Kidney (tissue), 22 donors: ENCODE measurements at places on chromosomes 6 and 20. TPM values are rescaled to one million over a fixed set of nuclear protein-coding genes. Genes with fewer than 3 reads are reported as not detected.
A peak's percentile ranks its signal among the peaks of the same experiment; 100 is the strongest.

GRCh38 chr6:153618371-153619322, 420.4 kb upstream of the OPRM1 start:
- no peak for DNase-seq

DNA sequence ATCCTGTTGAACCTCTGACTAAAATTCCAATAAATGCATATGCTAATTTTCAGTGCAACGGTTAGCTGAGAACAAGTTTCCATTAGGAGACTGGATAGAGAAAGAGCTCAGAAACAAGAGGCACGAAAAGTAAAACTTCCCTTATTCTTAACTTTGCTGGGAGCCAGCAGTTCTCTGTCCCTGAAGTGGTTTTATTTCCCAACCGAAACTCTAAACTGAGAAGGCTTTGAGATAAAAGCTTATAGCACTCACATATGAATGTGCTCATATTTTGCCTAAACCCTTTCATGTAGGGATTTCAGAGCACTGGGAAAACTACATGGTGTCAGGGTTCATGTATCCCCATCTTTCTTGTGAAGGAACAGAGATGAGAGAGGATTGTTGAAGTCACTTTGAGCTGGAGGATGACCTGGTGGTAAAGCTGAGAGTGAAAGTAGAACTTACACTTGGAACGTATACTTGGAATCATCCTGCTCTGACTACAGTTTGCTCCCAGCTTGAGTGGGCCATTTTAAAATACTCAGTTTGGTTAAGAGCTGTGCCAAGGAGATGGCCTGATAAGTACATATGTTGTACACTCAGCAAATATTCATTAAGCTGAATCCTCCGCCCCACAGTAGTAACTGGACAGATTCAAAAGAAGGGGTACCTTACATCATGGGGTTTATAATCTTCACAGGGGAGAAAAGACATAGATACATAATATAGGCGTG, 324.2 kb upstream of the CNR1 start:
- DNase-seq = no peak

- no peak for DNase-seq
These were observed 201.0 kb downstream of the PRL start for GRCh38 chr6:22095836-22096235.

DNA sequence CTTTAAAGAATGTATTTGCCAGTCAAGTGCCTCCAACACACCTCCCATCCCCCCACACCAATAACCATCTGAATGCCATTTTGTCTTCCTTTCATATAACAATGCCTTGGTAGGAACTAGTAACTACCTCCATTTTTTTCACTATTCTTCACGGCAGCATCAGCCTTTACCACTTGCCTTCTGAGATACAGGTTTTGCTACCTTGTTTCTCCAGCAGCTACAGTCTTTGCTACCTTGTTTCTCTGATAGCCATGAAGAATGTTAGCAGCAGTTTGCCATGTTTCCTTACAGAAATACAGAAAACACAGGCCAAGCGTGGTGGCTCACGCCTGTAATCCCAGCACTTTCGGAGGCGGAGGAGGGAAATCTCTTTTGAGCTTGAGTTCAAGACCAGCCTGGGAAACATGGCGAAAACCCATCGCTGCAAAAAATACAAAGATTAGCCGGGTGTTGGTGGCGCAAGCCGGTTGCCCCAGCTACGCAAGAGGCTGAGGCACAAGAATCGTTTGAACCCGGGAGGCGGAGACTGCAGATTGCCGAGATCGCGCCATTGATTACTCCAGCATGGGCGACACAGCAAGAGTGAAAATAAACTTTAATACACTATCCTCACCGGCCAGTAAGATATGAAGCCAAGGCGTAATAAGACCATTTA, 100.9 kb downstream of the HFE start:
- DNase-seq = peak; percentile 75

- no peak for DNase-seq
These were observed 77.9 kb downstream of the PCSK2 start for GRCh38 chr20:17304774-17305173.

GRCh38 chr6:168050225-168050880, 28.7 kb downstream of the FRMD1 start:
- no peak for DNase-seq

DNA sequence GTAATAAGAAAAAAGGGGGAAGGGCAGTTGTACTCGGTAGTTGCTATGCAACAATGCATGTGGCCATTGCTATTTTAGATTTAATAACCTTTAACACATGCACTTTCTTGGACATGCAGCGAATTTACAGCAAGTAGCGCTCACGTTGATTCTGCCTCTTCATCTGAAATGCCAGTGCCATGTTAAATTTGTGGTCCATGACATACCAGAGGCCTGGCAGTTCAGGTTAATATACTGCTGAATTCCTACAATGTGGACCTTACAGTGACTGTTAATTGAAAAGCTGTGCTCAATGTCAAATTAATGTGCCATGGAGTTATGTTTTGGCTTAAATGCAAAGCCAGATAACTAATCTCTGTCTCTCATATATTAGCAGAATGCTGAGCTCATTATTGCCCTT, 699.7 kb downstream of the DOK5 start:
- peak; percentile 81 for DNase-seq

DNA sequence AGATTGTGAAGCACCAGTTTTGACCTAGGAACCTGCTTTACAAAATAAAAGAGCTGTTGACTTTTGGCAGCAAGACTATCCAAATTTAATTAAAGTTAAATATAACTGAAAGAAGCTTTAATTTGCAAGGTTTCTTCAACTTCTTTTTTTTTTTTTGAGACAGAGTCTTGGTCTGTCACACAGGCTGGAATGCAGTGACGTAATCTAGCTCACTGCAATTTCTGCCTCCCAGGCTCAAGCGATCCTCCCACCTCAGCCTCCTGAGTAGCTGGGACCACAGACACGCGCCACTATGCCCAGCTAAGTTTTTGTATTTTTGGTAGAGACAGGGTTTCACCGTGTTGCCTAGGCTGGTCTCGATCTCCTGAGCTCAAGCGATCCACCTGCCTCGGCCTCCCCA, 13.7 kb upstream of the CSE1L start:
- DNase-seq = no peak

DNA sequence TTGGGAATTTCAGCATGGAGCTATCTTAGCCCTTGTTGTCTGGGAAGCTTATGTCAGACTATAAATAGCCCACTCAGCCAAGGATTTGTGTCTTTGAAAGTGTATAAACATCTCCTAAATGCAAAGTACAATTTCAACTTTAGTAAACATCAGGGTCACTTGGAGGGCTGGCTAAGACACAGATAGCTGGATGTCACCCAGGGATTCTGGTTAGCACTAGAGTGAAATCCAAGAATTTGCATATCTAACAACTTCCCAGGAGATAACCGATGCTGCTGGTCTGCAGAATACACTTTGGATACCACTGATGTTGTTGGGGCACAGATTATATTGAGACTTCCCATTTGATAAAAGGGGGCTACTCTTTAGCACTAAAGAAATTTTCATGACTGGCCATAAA, 130.9 kb downstream of the PAX1 start:
- no peak for DNase-seq

GRCh38 chr6:153994004-153994403, 45.0 kb upstream of the OPRM1 start:
- DNase-seq = no peak

- no peak for DNase-seq
These were observed 34.7 kb upstream of the EZR start for GRCh38 chr6:158853880-158854213.

- no peak for DNase-seq
These were observed 172.4 kb downstream of the MMS22L start for GRCh38 chr6:97110626-97111025.

- DNase-seq = no peak
These were observed 92.4 kb downstream of the GJA10 start for GRCh38 chr6:89986650-89987074.

HS3ST5 gene
- total RNA-seq = 0.09 TPM

BPIFB1 gene
- total RNA-seq = not detected

SIGLEC1 gene
- 20.2 TPM for total RNA-seq

MCCD1 gene
- 3.5 TPM for total RNA-seq
